ENCODE measurements at places on chromosomes 6 and 20.

DNA sequence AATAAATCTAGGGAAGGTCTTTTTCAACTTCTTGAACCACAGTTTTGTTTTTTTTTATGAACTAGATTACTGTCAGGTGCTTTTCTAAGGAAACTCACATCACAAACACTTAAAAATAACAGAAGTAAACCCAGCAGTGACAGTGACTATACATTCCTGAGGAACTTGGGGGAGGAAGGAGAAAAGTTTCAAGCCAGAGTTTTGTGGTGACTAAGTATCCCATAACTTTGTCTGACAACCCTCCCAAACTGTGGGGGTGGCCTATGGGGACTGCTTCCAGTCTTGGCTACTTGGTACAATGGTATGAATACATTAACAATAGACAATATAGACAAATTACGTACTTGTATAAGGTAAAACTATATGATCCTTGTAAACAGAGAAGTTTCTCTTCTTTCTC is 202.5 kb upstream of the MAN1A1 start:
- DNase-seq: no peak

- no peak for DNase-seq
Observed at GRCh38 chr20:59737073-59737666, 132.8 kb downstream of the PHACTR3 start.

DNA sequence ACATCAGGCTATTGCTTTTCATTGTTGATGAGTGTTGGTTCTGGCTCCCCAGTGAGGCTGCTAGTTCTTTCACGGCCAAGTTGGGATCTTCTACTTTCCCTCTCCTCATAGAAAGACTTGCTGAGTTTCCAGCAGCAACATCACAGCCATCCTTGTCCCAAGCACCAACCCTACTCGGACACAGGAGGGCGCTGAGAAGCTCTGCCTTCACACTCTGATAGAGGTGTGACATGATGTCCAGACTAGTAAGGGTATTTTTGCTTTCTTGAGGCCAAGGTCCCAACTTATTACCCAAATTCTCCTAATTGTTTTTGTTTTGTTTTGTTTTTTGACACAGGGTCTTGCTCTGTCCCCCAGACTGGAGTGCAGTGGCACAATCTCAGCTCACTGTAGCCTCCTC is 3.0 kb upstream of the GCM1 start:
- no peak for DNase-seq

- DNase-seq: no peak
Observed at GRCh38 chr6:90545448-90545847, 41.4 kb downstream of the MAP3K7 start.

- no peak for DNase-seq
Observed at GRCh38 chr6:10478187-10479040, 42.7 kb upstream of the GCNT2 start.

DNA sequence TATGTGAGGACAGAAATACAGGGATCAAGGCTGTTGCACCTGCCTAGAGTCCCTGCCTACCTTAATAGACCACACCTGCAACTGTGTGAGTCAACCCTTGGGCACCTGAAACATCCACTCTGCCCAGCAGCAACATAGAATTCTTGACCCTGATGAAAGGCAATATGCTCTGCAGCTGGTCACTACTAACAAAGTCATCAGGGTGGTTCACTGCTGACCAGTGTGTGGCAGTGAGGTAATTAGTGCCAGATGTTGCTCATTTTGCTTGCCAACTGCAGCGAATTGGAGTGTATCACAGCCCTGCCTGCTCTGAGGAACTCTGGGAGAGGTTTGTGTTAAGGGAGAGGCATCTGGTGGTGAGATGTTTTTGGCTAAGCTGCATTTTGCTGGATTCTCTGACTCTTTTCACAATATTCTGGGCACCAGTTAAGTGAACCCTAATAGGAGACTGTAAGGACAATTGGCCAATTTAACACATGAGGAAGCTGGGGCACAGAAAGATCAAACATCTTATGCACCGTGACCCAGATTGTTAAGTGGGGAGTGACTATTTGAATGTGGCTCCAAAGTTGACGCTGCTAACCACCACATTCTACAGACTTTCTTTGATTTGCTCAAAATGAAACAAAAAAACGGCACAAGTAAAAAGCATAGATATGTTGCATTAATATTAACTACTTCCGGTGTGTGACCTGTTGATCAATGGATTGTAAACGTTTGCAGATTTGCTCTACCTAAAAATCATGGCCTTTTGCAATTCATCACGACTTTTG is 61.9 kb upstream of the OPRM1 start:
- DNase-seq: no peak

DNA sequence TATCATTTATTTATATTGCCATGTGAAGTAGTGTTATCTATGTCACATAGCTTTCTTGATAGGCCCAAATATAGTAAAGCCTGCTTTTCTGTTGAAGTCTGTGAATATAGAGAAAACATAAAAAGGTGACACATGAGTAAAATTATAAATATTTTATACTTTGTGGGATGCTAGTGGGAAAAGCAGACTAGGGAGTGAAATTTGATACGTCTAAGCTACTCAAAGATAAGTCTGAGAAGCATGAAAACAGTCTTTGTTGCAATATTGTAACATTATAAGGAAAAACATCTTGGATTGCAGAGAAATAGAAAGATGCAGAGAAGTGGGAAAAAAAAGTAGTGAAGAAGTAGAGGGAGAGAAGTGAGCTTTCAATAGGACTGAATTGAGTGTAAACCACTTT is 75.4 kb downstream of the ZNF292 start:
- DNase-seq: no peak

GRCh38 chr6:42095094-42095493 is 44.8 kb downstream of the TAF8 start:
- DNase-seq: no peak
